ENCODE measurements at places on chromosomes 11 and 22.

DNA sequence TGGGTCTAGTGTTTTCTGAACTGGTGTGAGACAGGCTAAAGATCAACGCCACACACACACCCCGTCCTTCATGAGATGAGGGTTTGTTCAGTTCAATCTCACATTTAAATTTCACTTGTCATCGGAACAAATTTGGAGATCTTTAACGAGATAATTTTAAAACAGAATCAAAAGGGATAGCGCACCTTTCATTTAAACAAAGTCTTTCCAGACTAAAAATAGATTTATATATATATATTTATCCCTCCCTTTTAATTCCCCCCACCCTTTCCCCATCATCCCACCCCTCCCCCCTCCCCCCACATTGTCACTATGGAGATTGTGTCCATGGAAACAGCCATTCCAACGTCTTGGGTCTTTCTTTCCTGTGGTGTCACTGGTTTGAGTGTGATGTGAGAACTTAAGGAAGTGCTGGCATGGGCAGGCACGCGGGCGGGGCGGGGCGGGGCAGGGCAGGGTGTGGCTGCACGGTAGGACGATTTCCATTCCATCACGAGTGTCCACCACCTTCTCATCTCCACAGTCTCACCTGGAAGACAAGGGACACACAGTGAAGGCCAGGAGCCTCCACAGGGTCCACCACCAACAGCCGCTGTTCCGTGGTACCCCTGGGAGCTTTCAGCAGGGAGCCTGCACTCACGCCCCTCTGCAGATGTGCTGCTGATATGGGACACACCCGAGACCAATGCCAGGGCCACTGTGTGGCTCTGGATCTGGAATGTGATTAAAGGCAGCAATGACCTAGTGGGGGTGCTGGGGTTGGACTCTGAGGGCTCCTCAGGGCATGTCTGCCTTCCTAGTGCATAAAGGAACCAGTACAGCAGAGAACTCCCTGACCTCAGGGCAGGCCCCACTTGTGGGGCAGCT, 30.5 kb upstream of the CYP2D6 start:
- DNase-seq, result no peak

- DNase-seq, result no peak
These were observed 8.5 kb downstream of the SIK3 start for GRCh38 chr11:117089685-117090084.

DNA sequence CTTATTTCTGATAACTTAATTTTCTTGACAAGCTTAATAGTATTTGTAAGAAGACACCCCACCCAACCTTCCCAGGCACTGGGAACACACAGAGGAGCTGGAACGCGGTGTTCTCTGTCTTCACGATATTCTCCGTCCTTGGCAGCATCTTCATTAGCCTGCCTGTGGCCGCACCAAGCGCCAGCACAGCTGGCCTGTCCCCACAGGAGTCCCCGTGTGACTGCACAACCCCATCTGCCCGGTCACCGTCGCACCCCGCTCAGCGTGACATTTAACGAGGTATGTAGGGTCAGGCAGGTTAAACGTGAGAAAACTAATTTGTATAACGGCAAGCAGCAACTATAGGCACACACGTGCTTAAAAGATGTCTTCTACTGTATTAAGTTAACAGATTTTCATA, 293.3 kb downstream of the BRD1 start:
- DNase-seq, result no peak

- no peak for DNase-seq
These were observed 85.9 kb downstream of the GAB4 start for GRCh38 chr22:16922076-16922475.

DNA sequence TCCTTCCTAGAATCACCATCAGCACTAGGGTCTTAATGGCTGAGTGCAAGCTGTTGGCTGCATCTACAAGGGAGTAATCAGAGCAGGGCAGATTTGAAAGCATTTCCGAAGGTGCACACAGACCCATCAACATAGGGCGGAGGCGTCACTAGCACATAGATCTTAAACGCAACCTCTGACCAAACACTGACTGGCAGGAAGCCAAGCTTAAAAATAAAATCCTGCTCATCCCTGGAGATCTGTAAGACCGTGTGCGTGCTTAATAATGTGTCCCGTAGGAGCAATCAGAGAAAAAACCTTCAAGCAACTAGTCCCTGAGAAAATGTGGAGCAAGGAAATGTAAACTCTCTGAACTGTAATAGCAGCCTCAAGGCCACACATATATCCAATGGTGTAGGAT, 470.5 kb downstream of the ETS1 start:
- DNase-seq, result no peak

DNA sequence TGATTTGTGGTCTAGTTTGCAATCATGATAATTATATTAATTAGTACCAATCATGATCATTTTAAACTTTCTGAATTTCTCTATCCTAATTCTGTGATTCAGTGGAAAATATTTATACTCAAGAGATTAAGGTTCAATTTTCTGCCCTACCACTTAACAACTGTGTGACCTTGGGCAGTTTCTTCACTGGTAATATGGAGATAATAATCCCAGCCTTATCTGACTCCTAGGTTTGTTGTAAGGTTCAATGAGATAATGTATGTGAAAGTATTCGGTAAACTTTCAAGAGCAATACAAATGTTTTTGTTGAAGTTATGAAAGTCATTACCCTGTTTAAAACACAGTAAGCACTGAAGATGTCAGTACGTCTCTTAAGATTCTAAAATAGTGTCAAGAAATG, 36.3 kb downstream of the CSTPP1 start:
- DNase-seq, result no peak

GRCh38 chr11:5783255-5783654, at the start of gene OR52N5:
Gene OR52N5 (minus strand): TSS chr11:5783355. CDS start chr11:5778634, 4,721 bp downstream.
- no peak for DNase-seq

DNA sequence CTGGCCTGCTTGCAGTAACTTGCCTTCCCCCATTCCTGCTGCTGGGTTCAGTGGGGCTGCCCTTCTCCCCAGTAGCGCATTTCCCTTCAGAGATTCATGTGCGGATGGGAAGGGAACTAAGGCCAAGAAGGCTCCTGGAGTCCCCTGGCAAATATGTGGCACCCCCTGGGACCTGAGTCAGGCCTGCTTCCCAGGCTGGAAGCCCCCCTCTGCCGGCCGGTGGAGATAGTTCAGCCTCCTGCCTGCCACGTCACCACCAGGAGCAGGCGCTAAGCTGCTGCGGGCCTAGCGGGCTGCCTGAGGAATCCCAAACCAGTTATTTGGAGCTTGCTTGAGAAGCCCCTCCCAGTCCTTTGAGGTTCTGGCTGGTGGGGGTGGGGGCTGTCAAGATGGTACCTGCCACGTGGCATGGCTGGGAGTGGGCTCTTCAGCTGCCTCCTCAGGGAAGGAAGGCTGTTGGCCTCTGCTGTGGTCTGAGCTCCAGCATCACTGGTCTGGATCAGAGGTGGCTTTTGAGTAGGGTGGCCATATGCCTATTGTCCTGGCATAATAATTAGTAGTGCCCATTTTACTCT, 2.0 kb downstream of the SERPINH1 start:
- DNase-seq, result no peak

GRCh38 chr11:97463891-97464290, 1074.1 kb downstream of the JRKL start:
- no peak for DNase-seq

DNA sequence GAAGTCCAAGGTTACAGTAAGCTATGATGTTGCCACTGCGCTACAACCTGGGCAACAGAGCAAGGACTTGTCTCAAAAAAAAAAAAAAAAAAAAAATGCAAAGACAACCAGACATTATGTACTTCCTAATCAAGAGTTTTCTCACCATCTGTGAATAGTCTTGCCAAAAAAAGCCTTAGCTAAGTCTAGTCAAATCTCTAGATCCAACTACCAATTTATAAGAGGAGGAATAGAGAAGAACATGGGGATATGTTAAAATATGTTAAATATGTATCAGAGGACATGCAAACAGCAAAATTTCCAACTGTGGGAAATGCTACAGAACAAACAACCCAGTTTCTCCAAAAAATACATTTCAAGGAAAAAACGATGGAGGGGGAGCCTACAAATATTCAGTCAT, 45.6 kb downstream of the USP28 start:
- no peak for DNase-seq

- no peak for DNase-seq
These were observed 15.9 kb downstream of the CHID1 start for GRCh38 chr11:894575-895201.

- no peak for DNase-seq
These were observed 112.4 kb downstream of the LDLRAD3 start for GRCh38 chr11:36056160-36056751.

- no peak for DNase-seq
These were observed 4.4 kb downstream of the ALX4 start for GRCh38 chr11:44305470-44306051.

- DNase-seq, result no peak
These were observed 498 bp downstream of the C2CD2L start for GRCh38 chr11:119107538-119108145.

DNA sequence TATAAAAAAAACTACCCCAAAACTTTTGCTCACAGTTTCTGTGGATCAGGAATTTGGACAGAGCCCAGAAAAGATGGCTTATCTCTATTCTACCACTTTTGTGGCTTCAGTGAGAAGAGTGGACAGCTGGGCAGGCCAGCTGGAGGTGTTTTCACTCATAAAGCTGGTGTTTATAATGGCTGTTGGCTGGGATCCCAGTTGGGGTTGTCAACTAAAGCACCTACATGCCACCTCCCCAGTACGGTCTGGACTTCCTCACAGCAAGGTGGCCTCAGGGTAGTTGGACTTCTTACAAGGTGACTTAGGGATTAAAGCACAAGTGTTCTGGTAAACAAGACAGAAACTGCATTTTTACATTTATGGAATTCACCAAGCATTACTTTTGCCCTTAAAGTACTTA, 171.0 kb downstream of the NELL1 start:
- DNase-seq, result no peak

DNA sequence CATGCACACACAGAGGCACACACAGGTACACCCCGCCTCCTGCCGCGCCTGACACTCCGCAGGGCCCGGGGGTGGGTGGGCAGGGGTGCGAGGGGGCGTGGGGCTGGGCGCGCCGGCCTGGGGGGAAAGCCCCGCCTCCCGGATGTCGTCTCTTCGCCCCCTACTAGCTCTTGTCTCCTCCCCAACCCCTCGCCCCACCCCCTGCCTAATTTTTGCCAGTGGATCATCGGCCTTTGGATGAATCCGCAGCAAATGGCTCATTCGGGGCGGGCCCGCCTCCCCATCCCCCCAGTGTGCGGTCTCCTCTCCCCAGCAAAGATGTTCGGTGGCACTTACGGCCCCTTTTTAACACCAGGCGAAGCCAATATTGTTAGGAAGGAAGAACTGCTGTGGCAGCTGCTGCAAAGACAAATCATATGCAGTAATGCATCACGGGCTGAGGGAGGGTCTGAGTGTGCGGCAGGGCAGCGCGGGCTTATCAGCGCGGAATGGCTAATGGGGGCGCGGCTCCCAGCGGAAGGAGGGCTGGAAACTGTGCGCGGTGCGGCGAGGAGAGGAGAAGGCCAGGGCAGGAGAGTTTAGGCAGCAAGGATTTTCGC, 13.4 kb upstream of the NECTIN1 start:
- no peak for DNase-seq

- DNase-seq, result no peak
These were observed 109.2 kb downstream of the FAM76B start for GRCh38 chr11:95680169-95680929.
